ENCODE measurements at places on chromosomes 12 and 14.

- DNase-seq, result no peak
These were observed 183.1 kb downstream of the RMST start for GRCh38 chr12:97645726-97646125.

DNA sequence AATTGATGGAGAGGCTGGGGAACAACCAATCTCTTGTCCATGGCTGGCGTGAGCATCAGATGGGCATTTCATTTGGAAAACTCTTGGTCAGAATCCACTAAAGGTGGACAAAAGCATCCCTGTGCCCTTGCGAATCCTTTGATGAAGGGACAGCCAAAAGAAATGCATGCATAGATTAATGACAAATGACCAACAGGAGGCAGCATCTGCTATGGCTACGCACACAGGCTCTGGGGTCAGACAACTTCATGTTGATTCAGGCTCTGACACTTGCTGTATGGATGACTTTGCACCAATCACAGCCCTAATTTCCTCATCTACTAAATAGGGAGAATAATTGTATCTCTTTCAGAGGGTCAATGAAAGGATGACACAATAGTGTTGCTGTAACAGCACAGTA is 117.5 kb downstream of the ASCL4 start:
- no peak for DNase-seq

- peak; percentile 19 for DNase-seq
These were observed 547 bp upstream of the OR4K15 start for GRCh38 chr14:19974844-19975243.

- DNase-seq, result no peak
These were observed 23.7 kb upstream of the NT5DC3 start for GRCh38 chr12:103864710-103865109.

GRCh38 chr12:57196439-57196838 is 20.2 kb upstream of the NXPH4 start:
- DNase-seq, result no peak

DNA sequence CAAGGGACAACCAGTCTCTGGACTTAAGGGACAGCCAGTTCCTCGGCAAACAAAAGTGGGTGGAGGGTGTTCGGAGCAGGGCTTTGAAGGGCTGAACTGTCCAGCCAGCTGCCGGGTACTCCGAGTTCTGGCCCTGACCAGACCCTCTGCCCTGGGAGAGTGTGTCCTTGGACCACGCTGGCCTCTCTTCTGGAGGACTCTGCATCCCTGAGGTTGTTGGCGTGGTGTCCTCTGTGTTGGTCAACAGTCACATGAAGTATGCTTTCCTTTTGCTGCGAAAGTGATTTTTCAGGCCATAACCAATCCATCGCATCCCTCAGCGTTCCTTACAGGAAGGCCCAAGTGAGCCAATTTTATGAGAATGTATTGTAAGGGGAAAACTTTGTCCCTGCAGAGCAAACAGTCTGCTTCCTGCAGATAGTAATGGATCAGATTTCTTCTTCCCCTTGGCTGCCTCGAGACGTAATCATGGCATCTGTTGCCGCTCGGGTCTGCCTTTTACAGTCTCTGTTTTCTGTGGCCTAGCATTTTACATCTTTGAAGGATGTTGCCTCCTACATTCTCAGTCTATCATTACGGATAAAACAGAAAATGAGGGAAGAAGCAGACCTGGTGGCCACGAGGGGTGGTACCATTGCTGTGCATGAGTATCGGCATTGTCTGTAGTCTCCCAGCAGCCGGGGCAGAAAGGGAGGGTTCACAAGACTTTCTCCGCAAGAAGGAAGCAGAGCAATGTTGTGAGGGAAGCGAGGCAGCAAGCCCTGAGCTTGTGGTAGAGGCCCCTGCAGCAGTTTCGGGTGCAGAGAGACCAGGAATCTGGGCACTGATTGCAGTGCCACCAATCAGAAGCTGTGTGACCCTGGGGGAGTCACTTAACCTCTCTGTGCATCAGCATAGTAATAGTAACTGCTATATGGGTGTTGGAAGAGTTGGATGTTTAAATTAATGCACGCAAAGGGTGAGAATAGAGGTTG is 47.4 kb downstream of the SMIM41 start:
- DNase-seq, result no peak

DNA sequence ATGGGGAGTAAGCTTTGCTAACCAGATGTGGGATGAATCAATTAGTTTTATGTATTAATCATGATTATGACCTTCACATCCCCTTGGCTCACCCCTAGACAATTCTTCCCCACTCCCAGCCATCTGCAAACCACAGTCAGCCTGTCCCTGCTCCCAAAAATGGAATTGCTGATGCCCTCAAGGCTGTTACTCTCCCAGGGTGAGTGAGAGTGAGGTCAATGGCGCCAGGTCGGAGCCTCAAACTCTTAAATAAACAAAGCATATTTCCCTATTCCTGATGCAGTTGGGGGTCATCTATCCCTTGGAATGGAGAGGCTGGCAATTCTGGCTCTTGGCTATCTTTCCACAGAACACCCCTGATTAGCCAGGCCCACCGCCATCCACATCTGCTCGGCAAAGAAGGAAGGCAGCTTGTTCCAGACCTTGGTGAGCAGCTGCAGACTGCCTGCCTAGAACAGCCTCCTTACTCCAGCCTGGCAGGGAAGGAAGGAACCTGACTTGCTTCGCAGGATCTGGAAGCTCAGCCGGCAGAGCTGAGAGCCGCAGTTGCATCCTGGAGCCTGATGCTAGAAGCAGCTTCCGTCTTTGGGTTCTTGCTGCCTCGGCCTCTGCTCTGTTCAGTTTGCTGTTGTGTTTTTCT is 57.0 kb downstream of the SMUG1 start:
- no peak for DNase-seq

GRCh38 chr12:39930101-39930500 is 175.8 kb downstream of the SLC2A13 start:
- no peak for DNase-seq

- no peak for DNase-seq
These were observed 19.5 kb downstream of the DCAF5 start for GRCh38 chr14:69133206-69134125.

GRCh38 chr14:54453252-54453651 is 12.1 kb upstream of the CNIH1 start:
- DNase-seq, result no peak

GRCh38 chr12:82593143-82593542 is 93.6 kb upstream of the TMTC2 start:
- DNase-seq, result no peak

GRCh38 chr12:53295891-53296219 is 513 bp downstream of the PFDN5 start:
- DNase-seq, result no peak

GRCh38 chr12:32877601-32878459 is 18.7 kb downstream of the PKP2 start:
- no peak for DNase-seq

- no peak for DNase-seq
These were observed 48.1 kb downstream of the RERG start for GRCh38 chr12:15173142-15173541.

GRCh38 chr12:33245434-33245833 is 194.2 kb downstream of the SYT10 start:
- DNase-seq, result no peak

DNA sequence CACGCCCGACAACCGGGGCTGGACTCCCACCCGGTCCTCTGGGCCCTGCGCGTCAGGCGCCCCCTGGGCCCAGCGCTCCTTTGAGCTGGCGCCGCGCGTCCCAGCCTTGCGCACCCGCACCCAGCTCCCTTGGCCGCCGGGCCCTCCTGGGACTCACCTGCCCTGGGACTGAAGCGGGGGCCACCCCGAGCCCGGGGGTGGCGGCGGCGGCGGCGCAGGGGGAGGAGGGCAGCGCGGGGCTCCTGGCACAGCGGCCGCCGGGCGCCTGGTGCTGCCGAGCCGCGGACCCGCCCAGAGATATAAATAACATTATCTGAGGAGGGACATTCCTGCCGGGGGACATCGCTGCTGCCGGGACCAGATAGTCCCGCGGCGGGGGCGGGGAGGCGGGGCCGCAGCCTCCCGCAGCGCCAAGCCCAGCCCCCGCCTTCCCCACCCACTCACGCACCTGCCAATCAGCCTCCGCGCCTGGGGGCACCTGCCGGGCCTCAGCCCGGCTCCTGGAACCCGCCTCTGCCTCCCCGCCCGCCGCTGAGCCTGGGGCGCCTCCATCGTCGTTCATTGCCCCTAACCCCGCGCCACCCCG is at the start of gene SPTB:
Gene SPTB (minus strand): TSS at position 273 of the 586 bp plus-strand sequence. CDS start 56,813 bp downstream, outside the sequence.
- peak; percentile 45 for DNase-seq

GRCh38 chr12:115916910-115917668 is 360.4 kb downstream of the MED13L start:
- peak; percentile 71 for DNase-seq

- no peak for DNase-seq
These were observed 40.8 kb upstream of the DCD start for GRCh38 chr12:54689034-54689372.

DNA sequence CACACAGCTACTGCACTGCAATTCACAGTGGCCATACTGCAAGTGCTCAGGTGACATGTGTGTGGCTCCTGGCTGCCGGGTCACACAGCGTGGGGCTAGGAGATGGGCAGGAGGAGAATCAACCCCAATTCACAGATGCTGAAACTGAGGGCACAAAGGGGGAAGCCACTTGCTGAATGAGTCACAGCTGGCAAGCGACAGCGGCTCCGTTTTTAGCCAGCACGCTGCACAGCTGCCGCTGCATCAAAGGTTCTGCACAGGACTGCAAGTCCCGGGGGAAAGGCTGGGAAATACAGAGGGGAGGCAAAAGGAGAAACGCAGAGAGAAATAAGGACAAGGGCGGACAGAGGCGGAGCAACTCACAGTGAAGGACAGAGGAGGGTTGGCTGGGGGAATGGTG is 57.9 kb downstream of the KDM2B start:
- no peak for DNase-seq

- DNase-seq, result no peak
These were observed 446.0 kb downstream of the AEBP2 start for GRCh38 chr12:19885093-19885812.

DNA sequence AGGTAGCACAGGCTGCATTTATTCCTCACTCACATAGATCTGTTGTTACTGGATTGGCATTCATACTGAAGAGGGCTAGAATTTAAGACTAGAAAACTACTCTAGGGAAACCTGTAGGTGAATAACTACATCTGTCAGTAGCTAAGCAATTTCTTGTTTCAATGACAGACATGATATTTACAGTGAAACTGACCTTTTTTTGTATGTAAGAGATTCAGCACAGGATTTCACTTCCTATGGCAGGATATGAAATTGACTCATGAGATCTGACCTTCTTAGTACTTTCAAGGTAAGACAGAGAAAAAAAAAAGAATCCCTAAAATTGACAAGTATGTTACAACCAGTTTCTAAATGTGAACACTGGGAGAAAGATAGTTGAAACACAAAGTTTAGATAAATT is 189.8 kb upstream of the SLC16A7 start:
- no peak for DNase-seq

- no peak for DNase-seq
These were observed 488.8 kb downstream of the BCAT1 start for GRCh38 chr12:24460099-24460498.

GRCh38 chr12:77768558-77768957 is 62.1 kb upstream of the NAV3 start:
- DNase-seq, result no peak

DNA sequence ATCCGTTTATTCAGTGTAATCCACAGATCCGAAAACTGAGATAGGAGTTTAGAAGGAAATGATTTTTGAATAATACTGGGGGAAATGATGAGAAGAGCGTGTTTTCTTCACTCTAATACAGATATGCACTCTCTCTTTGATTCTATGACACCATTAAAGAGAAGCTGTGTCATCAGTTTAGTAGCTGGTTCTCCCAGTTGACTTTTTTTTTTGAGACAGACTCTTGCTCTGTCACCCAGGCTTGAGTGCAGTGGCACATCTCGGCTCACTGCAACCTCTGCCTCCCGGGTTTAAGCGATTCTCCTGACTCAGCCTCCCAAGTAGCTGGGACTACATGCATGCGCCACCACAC is 48.4 kb upstream of the EML1 start:
- no peak for DNase-seq

GRCh38 chr14:105096206-105096875 is 31.1 kb upstream of the GPR132 start:
- no peak for DNase-seq

- peak; percentile 93 for DNase-seq
These were observed at the start of gene KIF21A for GRCh38 chr12:39443081-39443928. TSS of gene KIF21A (minus strand) at chr12:39443120. CDS start at chr12:39442970, 150 bp downstream.

- DNase-seq, result no peak
These were observed 51.0 kb upstream of the NCOR2 start for GRCh38 chr12:124618291-124618902.

DNA sequence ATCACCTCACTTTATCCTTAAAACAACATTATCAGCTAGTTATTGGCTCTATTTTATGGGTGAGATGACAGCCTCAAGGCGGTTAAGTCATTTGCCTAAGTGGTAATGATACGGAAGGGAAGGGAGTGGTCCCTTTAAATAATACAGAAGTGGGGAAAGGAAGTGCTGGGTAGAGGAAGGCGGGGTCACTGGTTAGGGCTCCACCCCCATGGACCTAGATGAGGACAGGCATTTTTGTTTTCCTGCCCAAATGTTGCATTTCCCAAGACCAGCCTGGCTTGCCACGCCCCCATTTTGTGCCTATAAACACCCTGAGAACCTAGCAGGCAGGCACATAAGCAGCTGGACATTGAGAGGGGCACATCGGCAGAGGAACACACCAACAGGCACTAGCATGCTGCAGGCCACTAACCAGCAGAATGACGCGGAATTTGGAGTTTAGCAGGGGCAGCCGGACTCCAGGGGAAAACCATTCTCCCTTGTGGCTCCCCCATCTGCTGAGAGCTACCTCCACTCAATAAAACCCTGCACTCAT is 100.9 kb downstream of the EPS8 start:
- no peak for DNase-seq

DNA sequence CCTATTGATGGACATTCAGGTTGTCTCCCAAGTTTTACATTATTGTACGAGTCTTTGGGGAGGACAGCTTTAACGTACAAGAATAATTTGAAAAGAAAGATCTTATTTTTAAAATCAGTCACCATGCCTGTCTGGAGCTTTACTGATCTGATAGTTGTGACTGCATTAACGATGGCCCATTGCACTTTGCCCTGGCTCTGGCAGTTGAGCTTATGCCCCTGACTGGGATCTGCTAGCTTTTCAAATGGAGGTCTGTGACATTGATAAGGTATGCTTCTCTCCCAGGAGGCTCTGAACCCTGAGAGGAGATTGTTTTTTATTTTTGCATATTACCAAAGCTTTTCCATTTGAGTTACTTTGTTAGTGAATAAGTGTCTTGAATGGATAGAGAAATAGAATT is 17.9 kb upstream of the RAB3IP start:
- DNase-seq, result no peak

GRCh38 chr14:101708853-101709532 is 52.5 kb upstream of the PPP2R5C start:
- no peak for DNase-seq
